ENCODE measurements at places on chromosomes 5 and 9.

DNA sequence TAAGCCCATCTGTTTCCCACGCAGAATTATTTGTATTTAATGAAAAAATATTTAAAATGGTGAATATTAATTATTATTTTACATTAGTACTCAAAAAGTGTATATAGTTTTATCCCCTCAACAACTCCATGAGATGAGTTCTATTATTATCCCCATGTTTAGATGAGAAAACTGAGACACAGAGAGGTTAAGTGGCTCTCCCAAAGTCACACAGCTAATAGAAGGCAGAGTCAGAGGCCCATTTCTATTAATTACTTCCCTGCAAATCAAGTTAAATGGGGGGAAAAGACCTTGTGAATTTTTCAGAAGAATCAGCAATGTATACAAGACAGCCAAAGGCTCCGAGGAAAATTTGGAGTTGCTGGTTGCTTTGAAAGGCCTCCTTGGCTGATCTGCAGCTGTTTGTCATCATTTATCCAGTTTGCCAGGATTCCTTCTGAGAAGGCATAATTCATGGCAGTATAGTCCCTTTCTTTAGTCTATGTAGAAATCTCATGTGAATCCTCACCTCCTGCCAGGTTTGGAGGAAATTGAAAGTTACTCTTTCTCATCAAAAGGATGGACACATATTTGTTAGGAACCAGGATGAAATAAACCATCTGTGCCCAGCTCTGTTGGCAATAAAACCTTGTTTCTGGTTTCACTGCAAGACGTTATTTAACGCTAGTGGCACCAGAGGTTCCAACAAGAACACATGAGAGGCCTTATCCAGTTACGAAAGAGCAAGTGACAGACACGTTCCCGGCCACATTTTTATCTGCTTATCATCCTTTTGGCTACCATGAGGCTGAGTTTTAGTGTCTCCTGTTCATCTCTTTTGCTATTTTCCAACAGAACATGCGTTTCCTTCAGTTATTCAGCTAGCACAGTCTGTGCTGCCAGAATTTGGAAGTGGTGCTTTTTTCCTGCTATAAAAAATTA, 621 bp downstream of the FYB1 start:
- no peak for DNase-seq

DNA sequence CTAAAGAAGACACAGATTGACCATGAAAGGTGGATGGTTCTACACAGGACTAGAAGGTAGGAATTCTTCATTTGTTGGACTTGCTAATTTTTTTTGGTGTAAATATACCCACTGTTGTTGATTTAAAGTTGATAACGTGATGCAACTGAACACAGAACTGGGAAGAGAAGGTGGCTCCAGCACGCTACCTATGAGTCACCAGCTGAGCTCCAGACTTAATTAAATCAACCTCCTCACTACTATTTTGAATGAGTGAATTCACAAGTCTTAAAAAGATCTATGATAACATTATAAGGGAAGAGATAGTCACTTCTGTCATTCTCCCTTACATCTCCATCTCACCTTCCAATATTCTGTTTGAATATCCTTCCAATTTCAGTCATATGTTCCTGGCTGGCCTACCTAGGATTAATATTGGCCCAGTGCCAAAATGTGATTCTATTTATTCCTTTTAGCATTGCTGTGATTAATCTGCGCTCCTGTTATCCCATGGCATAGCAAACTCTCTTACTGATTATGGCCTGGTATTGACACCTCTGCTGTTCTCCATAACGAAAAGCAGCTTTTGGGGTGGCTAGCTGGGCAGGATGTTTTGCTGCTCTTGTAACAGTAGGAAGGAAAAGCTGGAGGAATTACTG, 135.9 kb upstream of the CCDC152 start:
- DNase-seq: no peak

- no peak for DNase-seq
Measured at GRCh38 chr5:111730659-111731382, 26.2 kb downstream of the NREP start.

DNA sequence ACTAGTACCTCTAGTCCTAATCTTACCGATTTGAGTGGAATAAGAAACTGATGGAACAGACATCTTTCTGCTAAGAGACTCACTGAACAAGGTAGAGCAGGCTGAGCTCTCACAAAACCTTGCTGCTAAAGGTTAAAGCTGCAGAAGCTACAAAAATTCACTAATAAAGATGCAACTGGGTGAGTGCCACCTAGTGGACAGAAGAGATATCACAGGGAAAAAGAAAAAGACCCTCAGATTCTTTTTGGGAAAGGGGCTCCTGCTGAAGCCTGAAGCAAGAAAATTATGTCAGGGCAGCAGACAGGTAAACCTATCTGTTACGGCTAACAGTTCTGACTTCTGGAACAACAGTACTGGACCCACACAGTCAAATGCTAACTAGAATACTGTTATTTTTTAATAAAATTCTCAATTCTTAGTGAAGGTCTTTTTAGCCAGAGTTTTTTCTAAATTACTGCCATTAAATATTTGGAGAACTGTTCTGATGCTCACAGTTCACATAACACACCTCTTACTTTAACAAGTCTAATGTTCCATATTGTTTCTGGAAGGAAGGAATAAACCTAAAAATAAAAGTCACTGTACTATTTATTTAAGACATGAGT, 51.2 kb downstream of the DIAPH1 start:
- DNase-seq: no peak

GRCh38 chr5:74319076-74319475, 321.5 kb downstream of the ENC1 start:
- no peak for DNase-seq

DNA sequence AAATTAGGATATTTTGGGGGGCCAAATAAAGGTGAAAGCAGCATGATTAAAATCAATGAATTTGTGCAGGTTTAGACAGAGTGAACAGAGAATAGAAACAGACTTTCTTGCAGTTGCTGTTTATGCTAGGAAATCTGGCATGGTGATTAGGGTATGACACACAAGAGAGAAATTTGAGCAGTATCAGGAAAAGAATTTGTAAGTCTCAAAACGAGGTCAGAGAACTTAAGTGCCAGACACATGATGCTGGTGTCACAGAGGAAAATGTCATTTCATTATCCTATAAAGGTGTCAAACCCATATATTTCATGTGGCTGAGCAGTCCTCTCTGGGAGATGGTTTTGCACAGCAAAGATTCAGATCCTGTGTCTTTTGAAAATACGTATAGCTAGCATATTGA, 15.7 kb downstream of the LVRN start:
- DNase-seq: no peak

GRCh38 chr9:61665829-61666228, 476.0 kb downstream of the SPATA31A7 start:
- DNase-seq: no peak

DNA sequence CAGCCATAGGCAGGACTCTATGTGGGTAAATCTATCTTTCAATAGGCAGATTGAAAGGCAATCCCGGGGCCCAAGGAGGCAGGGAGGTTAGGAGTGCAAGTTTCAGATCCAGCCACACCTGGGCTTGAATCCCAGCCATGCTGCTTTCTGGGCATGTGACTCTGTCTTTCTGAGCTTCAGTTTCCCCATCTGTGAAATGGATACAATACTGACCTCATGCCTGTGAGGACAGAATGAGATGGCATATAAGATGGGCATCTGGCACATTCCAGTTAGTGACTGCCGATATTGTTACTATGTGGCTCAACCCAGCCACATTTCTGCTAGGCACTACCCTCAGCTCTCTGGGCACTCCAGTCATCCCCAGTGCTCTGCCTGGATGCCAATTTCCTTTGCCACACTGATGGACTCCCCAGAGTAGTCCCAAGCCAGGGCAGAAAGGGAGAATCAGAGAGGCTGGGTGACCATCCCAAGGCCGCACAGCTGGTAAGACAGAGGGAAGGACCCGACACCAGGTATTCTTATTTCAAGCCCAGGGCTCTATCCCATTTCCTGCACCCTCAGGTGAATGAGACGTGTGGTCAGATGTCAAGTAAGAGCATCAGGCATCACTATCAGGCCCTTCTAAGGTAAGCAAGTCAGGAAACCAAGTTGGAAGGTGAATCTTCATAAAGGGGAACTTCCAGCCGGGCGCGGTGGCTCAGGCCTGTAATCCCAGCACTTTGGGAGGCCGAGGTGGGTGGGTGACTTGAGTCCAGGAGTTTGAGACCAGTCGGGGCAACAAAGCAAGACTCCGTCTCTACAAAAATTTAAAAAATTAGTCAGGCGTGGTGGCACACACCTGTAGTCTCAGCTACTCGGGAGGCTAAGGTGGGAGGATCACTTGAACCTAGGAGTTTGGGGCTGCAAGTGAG, 38.7 kb downstream of the SH3PXD2B start:
- no peak for DNase-seq

GRCh38 chr5:178419651-178420050, 170.5 kb downstream of the COL23A1 start:
- DNase-seq: no peak

DNA sequence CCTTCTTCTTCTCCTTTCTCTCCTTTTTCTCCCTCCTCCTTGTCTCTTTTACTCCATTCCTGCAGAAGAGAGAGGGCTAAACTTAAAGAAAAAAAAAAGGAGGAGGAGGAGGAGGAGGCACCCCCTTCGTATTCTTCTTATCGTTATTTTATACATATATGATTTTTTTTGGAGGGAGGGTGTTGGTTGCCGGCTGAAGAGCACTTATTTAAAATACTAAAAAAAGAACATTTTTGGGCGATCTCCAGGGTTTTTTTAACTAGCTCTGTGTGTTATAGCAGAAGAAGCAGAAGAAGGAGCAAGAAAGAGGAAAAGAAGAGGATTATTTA, 381 bp downstream of the NR2F1 start:
- no peak for DNase-seq

- DNase-seq: no peak
Measured at GRCh38 chr5:94707359-94707758, 88.9 kb downstream of the SLF1 start.

DNA sequence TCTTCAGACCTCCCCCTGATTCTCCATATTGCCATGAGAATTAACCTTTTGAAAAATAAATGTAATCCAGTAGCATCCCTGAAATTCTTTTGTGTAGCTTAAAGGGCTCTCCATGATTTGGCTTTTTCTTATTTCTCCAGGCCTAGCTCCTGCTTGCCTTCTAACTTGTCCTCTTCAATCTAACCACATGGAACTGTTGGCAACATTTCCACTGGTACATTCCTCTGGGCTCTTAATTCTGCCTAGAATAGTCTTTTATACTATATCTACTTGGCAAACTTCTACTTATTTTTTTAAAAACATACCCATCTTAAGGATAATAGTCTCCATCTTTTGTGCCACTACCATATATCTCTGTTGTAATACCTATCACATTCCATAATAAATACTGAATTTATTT, 54.1 kb downstream of the GNG10 start:
- DNase-seq: no peak

DNA sequence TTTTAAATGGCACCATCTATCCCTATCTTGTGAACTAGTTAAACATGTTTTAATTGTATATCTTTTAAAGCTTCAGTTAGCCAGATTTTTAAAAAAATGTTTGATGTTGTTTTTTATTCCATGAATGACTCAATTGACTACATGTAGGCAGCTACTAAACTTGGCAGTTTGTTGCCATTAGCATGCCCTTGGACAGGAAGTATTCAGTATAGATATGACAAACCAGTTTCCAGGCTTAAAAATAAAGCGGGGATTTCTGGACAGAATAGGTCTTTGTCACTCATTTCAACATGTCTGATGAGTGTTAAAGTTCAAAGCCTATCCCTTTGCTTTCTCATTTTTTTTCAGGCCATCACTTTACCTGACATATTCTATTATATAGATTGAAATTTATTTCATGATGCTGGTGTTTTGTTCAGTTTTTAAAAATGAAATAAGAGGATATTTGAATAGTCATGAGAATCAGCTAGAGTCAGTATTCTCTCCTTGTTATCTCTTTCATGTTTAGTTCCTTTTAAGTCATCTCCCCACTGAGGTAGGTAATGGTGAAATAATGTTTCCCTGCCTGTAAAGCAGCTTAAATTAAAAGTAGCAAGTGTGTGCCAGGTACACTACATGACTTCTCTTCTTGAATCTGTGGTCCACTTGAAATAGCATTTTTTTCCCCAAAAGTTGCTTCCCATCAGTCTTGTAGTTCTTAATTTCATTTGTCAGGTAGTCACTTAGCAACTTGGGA, 11.9 kb downstream of the TNFAIP8 start:
- no peak for DNase-seq

DNA sequence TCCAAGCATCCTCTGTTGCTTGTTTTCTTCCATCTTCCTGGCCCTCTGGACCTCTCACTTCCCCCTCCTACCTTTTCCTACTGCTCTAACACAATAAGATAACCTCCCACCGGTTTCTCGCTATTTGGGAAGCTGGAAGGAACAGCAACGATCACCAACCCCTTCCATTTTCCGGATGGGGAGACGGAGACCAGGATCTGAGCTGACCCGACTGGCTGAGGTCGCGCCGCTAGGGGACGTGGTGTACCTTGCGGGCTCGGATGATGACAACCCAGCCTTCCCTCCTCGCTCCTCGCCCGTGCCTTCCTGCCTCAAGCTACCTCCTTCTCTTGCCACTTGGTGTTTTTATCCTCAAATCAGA, 1.9 kb downstream of the LPAR1 start:
- no peak for DNase-seq

GRCh38 chr9:92234514-92234913, 59.0 kb downstream of the IARS1 start:
- DNase-seq: no peak

DNA sequence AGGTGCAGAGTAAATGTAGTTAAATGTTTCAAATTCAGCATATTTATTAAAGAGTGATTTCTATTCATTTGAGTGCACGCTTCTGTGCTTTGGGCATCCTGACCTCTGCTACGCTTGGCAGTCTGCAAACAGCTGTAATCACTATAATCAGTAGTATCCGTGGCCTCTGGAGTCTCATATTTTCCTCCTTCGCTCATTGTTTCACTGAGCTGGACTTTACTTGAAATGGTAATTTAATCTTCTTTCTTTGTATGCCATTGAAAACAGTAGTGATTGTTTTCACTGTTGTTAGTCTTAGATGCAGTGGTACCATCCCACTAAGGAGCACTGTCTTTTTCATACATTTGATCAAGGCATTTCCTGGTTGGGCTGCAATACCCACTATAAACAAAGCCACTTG, 43.5 kb upstream of the CAVIN4 start:
- no peak for DNase-seq

DNA sequence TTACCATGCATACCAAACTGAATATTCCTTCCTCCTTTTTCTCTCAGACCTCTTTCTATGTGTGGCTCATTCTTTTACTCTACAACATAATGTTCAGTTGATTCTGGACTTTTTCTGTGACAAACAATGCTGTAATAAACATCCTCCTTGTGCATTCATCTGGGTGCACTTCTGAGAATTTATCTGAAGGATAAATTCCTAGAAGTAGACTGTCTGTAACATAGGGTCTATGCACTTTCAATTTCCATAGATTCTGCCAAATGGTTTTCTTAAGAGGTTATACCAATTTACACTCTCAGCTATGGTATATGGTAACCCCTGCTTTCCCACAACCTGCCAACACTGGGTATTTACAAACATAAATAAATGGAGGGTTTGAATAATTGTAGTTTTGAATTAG, 24.1 kb upstream of the TNC start:
- no peak for DNase-seq

- no peak for DNase-seq
Measured at GRCh38 chr9:33144551-33144950, 22.6 kb downstream of the B4GALT1 start.

GRCh38 chr5:124043456-124043855, 531.5 kb downstream of the CSNK1G3 start:
- no peak for DNase-seq

- DNase-seq: no peak
Measured at GRCh38 chr9:92528522-92528849, 7.3 kb downstream of the ECM2 start.
